ENCODE measurements at places on chromosomes 6 and 20.

GRCh38 chr6:16337295-16337975 lies 99.0 kb downstream of the GMPR start:
- peak; percentile 32 for DNase-seq

DNA sequence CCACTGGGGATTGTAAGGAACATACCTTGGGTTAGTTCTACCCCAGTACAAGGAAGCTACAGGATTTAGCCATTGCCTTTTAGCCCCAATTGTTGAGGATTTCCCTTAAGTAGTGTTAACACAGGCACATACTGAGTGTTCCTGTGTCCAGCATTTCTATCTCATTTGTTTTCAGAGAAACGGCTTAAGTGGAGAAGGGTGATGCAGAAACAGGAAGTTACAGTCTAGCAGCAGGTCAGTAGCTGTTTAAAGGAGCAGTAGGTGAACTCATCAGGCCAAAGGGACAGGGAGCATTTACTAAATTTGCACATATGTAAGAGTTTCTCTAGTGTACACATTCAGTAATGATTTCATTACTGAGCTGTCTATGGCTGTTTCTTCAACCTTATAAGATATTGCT lies 644.2 kb upstream of the GJE1 start:
- DNase-seq = no peak

DNA sequence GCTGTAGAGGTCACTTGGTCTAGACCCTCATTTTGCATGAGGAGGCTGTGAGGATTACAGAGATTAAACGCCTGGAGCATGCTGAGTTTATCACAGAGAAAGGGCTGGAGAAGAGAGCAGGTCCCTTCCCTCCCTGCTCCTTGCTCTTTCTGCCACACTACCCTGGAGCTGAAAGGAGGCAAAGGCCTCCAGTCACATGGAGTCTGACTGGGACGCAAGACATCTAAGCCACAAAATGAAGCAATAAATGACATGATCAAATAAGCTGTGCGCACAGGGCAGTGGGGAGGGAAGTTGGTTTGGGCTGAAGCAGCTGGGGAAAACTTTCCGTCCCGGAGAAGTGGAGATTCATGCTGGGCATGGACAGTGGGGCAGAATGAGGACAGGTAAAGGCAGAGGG lies 33.3 kb downstream of the ATXN1 start:
- DNase-seq = no peak

GRCh38 chr20:20503777-20504530 lies 136.1 kb downstream of the INSM1 start:
- no peak for DNase-seq

GRCh38 chr20:59994697-59995122 lies 36.5 kb downstream of the CDH26 start:
- no peak for DNase-seq

- no peak for DNase-seq
These were observed 11.9 kb upstream of the PM20D2 start for GRCh38 chr6:89133981-89134380.

- DNase-seq = no peak
These were observed 90.6 kb upstream of the SYNDIG1 start for GRCh38 chr20:24378661-24379483.

DNA sequence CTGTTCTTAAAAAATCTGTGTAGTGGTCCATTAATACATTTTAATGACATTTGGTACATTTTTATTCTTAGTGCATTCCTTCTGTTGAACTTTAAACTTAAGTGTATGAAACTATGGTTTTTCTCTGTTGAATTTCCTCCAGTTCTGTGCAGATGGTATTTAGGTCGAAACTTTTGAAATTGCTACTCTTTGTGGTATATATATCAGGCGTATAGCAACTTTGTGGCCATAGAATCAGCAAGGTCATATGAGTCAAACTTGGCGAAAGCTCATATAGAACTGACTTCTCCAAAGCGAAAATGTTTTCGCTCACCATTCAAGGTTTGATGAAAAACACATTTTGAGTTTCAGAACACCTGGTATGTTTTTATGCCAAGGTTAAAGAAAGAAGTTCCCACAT lies 93.7 kb downstream of the MAP3K4 start:
- no peak for DNase-seq

- no peak for DNase-seq
These were observed 74.0 kb downstream of the SYNE1 start for GRCh38 chr6:152563177-152563576.

GRCh38 chr20:38216746-38217595 lies 43.6 kb downstream of the KIAA1755 start:
- DNase-seq = no peak

DNA sequence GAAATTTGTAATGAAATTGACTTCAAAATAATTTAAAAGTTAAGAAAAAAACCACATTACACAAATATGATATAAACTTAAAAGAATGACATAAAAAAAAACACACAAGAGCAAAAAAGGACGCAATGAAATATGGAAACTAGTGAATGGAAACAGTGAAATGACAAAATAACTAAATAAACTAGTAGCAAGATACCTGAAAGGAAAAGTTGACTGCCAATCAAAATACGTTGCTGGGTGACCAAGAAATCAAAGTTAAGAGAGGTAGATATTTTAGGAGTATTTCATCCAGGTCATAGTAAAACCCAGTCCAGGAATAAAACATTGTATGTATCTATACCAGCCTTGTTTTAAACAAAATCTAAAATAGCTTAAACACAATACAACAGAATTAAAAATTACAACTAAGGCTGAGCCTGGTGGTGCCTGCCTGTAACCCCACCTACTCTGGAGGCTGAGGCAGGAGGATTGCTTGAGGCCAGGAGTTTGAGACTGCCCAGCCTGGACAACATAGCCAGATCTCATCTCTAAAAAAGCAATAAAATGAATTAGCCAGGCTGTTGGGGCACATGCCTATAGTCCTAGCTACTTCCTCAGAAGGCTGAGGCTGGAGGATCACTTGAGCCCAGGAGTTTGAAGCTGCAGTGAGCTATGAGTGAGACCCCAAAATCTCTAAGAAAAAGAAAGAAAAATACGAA lies 22.0 kb downstream of the C6orf15 start:
- DNase-seq = no peak

GRCh38 chr6:99432877-99433276 lies 7.8 kb upstream of the PNISR start:
- no peak for DNase-seq

DNA sequence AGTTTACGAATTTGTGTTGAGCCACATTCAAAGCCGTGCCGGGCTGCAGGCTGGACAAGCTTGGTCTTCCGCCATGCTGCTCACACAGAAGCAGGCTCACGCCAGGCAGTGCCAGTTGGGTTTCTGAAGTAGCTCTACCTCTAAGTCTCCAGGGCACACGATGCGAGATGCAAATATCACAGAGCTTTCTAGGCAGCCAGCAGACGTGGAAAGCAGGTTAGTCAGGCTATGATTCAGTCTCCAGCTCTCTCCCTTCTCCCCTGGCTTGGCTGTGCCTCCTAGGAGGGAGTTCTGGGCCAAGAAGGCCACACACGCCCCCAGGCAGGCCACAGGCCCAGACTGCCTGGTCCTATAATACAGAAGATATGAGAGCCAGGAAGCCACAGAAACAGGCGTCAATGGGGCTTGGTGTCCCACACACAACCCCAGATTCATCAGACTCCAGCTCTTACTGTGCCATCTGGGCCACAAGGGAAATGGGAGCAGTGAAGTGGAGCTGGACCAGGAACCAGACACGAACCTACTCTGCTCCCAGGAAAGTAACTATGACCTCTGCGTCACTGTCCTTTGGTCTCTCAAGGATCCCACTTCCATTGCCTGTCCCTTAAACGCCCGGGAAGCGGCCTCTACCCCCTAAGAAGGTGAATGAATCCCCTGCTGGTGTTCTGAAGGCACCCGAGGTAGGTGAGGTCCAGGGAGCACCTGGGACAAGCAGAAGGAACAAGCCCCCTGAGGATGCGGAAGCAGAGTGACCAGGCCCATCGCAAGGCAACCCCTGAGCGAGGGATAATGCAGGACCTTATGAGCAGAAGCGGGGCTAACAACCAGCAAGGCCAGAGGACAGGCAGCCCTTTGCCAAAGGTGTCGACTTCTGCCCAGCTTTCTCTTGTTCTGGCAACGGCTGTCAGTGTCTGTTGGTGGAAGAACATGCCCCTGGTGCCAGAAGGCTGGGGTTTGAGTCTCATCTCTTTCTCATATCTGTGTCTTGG lies 61.2 kb downstream of the GFOD1 start:
- no peak for DNase-seq

DNA sequence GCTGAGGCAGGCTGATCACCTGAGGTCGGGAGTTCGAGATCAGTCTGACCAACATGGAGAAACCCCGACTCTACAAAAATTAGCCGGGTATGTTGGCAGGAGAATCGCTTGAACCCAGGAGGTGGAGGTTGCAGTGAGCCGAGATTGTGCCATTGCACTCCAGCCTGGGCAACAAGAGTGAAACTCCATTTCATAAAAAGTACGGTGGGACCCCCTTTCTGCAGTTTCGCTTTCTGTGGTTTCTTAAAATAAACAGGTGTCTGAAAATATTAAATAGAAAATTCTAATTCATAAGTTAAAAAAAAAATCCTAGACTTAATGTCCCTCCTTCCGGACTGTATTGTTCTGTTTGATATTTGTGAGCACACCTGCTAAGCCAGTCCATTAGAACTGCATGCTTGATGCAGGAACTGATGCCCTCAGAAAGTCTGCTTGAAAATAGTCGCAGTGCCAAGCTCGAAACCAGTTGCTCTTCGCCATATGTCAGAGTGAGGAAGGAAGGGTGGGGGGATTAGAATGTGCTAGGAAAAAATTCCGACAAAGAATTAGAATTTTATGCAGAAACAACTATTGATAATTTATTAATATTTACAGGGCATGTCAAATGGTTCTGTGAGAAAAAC lies 85.9 kb downstream of the JARID2 start:
- no peak for DNase-seq
